ENCODE measurements at places on chromosomes 2 and 18.

GRCh38 chr18:29840089-29840488 lies 1202.5 kb downstream of the DSC3 start:
- DNase-seq = no peak

DNA sequence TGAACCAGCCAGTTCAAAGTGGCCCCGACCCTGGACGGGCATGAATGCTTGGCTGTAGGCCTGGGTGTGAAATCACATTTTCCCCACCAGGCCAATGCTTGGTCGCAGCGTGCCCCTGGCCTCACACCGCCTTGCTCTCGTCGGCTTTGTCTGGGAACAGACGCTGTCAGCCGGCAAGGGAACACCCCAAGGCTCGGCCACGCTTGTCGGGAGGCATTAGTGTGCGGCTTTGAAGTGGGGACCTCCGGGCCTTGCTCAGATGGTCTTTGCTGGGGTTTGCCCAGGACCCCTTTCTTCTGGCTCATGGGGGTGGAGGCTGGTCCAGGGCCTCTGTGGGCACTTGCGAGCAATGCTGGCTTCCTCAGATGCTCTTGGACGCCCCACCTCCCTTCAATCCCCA lies 79.1 kb downstream of the INHBB start:
- DNase-seq = no peak

- DNase-seq = no peak
These were observed 57.2 kb downstream of the MOGAT1 start for GRCh38 chr2:222728621-222729020.

DNA sequence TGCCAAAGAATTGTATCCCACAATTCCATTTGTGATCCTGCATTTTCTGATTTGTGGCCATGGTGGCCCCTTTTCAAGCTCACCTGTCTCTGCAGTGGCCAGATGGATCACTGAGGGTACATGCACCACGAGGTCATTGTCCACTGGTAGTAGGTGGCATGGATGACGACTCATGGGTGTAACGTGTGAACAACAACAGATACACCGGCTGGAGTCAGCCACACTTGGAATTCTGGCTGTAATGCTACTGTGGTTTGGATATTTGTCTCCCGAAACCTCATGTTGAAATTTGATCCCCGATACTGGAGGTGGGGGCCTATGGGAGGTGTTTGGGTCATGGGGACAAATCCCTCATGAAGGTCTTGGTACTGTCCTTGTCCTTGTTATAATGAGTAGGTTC lies 102.2 kb upstream of the TAF1B start:
- no peak for DNase-seq

- no peak for DNase-seq
These were observed 377.6 kb downstream of the RND3 start for GRCh38 chr2:150109912-150110311.
